Astrocyte (in vitro differentiated cells and primary cell): ENCODE measurements at places on chromosomes 1 and 21. TPM values are rescaled to one million over a fixed set of nuclear protein-coding genes. Genes with fewer than 3 reads are reported as not detected.

The CHTOP gene
- total RNA-seq: 46.7 and 56.4 TPM in 2 replicates

The KCNA3 gene
- total RNA-seq: 0.09 TPM in 1 of 2 replicates, not detected in the other

The CELA2A gene
- total RNA-seq: not detected in 2 replicates

The KIF2C gene
- 1.9 and 3.2 TPM in 2 replicates for total RNA-seq

The PTGER3 gene
- total RNA-seq: 0.64 and 1.1 TPM in 2 replicates

The LORICRIN gene
- not detected in 2 replicates for total RNA-seq

The LAMB3 gene
- 4.2 and 6.1 TPM in 2 replicates for total RNA-seq

The CSMD2 gene
- 11.1 and 13.6 TPM in 2 replicates for total RNA-seq

- no peak for DNase-seq
These were observed 88.8 kb downstream of the DESI2 start for GRCh38 chr1:244741692-244742091.

GRCh38 chr1:228827019-228827418 is 91.7 kb downstream of the RHOU start:
- no peak for DNase-seq

- no peak for DNase-seq
These were observed 428.7 kb downstream of the PLPP3 start for GRCh38 chr1:56150441-56151215.

GRCh38 chr1:212542761-212543187 is 65.8 kb upstream of the ATF3 start:
- DNase-seq: no peak

DNA sequence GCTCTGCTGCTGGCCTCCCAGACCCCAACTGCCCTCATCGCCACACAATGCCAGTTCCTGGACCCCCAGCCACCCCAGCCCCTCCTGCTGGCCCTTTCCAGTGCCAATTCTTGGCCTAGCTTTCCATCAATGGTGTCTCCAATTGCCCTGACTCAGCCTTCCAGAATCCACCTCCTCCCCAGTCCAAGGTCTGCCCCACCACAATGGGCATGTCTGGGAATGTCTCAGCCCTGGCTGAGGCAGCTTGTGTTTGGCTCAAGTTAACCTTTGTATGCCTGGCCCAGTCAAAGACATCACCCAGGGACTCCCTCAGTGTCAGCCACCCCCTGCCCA is 16.4 kb downstream of the ALDH4A1 start:
- DNase-seq: peak; percentile 74

DNA sequence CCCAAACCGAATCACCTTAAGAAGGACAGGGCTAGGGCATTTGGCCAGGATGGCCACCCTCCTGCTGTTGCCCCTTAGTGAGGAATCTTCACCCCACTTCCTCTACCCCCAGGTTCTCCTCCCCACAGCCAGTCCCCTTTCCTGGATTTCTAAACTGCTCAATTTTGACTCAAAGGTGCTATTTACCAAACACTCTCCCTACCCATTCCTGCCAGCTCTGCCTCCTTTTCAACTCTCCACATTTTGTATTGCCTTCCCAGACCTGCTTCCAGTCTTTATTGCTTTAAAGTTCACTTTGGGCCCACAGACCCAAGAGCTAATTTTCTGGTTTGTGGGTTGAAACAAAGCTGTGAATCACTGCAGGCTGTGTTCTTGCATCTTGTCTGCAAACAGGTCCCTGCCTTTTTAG is 3.6 kb downstream of the BTG2 start:
- DNase-seq: no peak

DNA sequence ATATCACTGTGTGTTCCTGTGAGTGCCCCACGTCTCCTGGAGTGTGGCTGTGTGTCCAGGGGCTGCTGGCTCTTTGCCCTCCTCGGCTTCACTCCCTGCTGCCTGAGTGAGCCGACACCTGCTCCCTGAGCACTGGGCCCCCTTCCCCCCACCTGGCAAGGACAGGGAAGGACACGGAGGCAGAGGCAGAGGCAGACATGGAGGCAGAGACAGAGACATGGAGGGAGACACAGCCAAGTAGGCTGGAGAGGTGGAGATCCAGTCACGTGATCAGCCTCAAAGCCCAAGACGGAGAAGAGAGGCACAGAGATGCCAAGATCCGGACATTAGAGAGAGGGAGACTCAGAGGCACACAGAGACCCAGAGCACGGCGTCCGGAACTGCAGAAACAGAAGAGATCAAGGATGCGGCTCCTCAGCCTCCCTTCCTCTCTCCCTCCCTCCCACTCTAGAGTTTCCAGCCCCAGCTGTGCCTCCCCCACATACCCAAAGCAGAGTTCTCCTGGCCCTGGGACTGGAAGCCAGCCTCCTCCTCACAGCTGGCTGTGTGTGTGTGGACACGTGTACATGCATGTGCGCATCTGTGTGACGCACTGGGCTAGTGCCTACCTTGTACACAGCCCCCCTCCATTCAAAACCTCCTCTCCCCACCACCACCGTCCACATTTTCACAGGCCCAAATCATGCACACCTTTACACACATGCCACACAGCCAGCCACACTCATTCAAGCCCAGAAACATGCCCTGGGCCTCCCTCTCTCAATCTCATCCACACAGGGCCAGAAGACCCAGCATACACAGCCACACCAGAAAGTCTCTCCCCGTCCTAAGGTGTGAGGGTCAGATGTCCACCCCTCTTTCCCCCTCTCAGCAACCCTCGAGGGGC is 39.1 kb upstream of the WASF2 start:
- DNase-seq: no peak

- no peak for DNase-seq
These were observed 60.7 kb downstream of the LRRC8D start for GRCh38 chr1:89881415-89882058.

DNA sequence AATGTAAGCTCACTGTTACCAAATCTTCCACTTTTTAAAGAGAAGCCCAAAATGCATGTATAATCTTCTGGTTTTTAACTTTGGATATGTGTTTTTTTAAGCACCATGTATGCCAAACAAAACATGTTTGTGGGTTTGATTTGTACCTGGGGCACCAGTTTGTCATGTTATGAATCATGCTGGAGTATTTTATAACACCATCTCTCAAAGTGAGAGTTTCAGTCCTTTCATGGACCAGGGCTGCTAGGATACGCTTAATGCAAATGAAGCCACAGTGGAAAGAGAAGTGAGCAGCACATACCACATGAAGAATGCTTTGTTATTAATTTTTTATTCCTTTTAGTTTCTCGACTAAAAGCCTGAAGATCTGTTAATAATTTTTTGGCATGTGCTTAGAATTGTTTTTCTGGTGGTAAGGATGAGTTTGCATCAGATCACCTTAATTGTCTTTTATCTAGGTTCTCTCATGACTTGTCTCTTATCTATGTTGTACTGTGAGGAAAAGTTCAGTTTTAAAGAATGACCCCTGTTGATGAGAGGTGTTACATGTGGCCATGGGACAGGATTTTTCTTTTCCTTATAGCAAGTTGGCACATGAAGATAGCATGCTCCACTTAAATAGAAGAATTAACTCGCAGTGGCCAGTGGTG is 2.0 kb upstream of the RABGAP1L start:
- no peak for DNase-seq

DNA sequence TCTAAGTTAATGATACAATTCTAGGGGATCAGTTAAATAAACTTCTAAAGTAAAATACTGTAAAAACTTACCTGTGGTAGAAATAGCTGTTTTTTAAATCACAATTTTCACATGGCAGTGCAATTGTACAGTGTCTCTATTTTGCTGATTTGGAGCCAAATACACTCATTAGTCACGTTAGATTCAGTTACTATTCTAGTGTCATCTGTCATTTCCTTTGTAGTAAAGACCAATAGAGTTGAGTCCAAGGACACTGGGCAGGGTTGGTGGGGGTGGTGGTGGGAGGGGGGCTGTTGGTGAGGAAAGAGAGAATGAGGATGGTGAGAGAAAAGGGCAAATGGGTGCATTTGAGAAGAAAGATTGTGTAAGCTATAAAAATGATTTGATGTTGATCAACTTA is 33.6 kb downstream of the CD55 start:
- no peak for DNase-seq

DNA sequence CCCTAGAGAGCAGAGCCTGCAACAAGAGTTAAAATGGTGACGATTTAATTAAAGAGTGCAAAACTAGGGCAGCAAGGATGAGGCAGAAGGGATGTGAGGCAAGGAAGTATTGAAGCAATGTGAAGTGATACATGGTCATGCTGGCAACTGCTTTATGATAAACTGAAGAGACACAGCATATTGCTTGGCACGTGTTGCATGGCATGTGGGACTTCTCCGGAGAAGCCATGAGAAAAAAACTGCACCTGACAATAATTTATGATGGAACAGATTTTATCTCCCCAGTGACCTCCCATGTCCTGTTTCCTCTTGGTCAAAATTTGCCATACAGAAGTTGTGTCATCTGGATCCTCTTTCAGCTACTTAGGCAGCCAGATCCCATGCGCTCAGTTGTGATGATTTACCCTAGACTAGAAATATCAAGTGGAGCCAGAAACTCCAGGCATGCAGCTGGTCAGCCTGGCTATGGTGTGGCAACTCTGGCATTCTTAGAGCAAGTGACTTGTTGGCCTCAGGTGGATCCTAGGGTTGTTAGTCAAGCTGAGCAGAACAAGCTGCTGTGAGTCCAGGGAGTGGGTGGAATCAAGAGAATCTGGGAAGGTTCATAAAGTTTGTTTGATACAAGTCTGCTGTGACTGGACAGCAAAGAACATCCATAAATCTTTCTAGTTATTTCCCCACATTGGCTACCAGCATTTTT is 611.4 kb upstream of the USP24 start:
- DNase-seq: no peak

- DNase-seq: no peak
These were observed 34.2 kb upstream of the TTC34 start for GRCh38 chr1:2835650-2836159.

GRCh38 chr1:18890706-18891425 is 11.5 kb downstream of the ALDH4A1 start:
- peak; percentile 45 for DNase-seq

DNA sequence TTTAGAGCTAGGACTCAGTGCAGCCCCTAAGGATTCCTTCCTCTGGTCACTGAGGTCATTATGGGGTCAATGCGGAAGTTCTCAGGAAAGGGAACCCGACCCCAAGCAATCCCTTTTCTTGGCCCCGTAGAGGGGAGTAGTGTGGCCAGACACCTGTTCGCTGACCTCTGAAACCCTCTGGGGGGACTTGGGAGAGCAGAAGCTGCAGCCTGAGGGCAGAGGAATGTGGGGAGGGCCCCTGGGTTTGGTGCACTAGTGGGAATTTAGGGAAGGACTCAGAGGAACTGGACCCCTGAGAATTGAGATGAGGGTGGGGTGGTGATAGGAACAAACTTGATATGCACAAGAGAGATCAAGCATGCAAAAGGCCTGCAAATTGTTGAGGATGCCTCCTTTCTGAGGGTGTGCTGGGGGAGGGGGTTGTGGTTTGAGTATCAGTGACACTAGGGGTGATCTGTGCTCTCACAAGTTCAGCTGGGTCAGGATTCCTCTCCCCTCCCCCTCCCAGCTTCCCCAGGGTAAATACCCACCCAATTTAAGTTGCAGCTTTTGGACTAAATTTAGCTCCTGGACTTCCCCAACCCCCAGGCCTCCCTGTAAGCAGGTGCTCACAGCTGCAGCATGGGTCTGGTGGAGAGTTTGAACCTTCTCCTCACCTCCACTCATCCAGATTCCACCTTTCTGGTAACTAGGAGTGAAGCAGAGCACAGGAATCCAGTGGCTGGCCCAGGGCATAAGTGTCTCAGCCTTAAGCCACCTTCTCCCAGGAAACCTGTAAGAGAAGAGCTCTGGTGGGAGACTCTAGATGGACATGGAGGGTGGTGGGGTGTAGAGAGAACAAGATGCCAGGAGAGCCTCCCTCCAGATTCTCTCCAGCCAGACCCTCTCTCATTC is 13.5 kb downstream of the ADAMTSL4 start:
- DNase-seq: no peak
